Tibial nerve (tissue), 4 donors: ENCODE measurements at places on chromosomes 5 and 9.

- DNase-seq = no peak
Observed at GRCh38 chr9:87711857-87712800, 13.8 kb upstream of the CTSL start.

- DNase-seq = no peak
Observed at GRCh38 chr5:156310115-156310514, 16.8 kb upstream of the SGCD start.

DNA sequence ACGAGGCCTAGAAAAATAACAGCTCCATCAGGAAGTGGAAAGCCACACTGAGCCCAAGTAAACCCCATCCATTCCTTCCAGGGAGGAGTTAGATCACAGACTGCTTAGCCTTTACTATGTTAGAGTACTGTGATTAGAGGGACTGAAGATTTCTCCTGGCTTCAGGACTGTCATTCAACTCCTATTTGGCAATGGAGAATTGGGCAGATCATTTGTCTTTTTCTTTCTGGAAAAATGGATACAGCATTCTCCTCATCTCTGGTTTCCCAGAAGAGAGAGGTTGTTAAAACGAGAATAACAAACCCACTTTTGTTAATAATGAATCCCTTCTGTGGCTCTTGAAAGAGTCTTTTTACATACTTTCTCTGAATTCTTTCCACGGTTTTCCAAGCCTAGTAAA is 150.4 kb downstream of the GABRB2 start:
- DNase-seq = no peak

DNA sequence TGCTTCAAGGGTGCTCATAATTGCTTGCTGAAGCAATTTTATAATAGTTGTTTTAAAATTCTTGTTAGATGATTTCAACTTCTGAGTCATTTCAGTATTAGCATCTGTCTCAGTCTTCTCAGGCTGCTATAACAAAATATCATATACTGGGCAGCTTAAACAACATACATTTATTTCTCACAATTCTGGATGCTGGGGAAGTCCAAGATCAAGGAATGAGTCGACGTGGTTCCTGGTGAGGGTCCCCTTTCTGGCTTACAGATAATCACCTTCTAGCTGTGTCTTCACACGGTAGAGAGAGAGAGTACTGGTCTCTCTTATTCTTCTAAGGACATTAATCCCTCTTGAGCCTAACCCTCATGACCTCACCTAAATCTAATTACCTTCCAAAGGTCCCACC is 160.4 kb downstream of the SIL1 start:
- DNase-seq = no peak

DNA sequence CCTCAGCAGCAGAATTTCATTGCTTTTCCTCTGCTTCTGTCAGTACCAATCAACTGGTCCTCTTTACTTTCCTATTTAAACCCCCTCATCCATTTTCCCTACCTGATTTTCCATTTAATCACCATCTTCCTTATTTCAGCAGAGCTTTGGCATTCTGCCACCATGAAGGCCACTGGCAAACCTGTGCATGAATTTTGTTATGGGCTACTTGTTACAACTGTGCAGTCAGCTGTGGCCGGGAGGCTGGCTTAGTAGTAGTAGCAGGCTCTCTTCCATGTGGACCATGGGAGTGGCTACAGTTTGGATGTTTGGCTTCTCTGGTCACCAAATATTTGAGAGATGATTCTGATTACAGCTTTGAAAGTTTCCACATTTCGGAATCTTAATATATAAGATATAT is 976.6 kb upstream of the SEMA6A start:
- no peak for DNase-seq

- DNase-seq = no peak
Observed at GRCh38 chr5:133509742-133510079, 102.6 kb downstream of the FSTL4 start.

- no peak for DNase-seq
Observed at GRCh38 chr9:107665057-107665456, 175.5 kb upstream of the KLF4 start.

- no peak for DNase-seq
Observed at GRCh38 chr9:4713849-4714248, 27.2 kb downstream of the AK3 start.

- DNase-seq = no peak
Observed at GRCh38 chr9:136117916-136118319, 757 bp downstream of the TMEM250 start.

GRCh38 chr9:78314953-78315870 is 18.3 kb downstream of the PSAT1 start:
- no peak for DNase-seq

GRCh38 chr5:51148437-51148836 is 234.8 kb upstream of the ISL1 start:
- DNase-seq = no peak

- DNase-seq = no peak
Observed at GRCh38 chr5:57488215-57488955, 5.8 kb upstream of the ACTBL2 start.

- no peak for DNase-seq
Observed at GRCh38 chr5:126516133-126516532, 78.9 kb downstream of the ALDH7A1 start.

- peak; percentile 73 for DNase-seq
Observed at GRCh38 chr9:34985311-34985899, 4.1 kb upstream of the DNAJB5 start.

DNA sequence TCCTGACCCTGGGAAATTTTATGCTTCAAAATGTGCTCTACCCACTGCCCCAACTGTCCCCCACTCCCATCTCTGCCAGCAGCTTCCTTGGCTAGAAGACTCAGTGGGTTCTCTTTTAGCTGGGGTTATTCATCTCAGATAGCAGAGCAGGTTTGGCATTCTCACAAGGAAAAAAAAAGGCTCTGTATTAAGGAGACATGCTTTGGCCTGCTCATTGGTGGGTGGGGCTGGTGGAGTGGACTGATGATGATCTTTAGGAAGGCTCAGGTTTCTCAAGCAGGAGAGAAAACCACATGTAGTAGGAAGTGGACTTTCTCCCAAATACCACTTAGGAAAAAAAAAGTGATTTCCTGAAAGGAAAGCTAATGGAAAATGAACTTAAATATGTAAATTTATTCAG is 279.2 kb upstream of the ZNF462 start:
- DNase-seq = no peak

- DNase-seq = peak; percentile 75
Observed at GRCh38 chr9:79471580-79472543, 99.9 kb upstream of the TLE4 start.

- DNase-seq = no peak
Observed at GRCh38 chr5:21236971-21237427, 1249.0 kb upstream of the CDH18 start.

DNA sequence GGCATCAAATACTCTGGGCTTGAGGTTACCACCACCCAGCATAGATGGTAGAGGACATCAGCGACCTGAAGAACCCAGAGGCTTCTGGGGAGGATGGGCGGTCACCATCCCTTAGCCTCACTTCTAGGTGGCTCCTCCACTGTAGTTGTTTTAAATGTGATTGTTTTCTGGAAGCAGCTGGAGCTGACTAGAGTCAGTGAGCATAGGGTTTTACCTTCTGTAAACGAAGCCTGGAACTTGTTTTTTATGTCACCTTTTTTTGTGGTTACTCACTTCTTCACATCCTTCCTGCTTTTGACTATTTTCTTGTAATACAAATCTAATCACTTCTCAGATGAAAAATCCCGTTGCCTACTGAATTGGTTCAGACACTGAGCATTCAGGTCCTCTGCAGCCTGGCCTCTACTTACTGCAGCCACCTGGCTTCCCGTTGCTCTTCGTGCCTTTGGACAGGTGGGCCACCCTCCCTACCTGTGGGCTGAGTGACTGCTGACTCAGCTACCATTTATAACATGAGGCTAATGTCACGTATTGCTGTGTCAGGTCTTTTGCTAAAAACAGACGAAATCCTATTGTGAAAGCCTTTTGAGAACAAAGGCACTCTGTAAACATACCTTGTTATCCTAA is 167.8 kb downstream of the MAN2A1 start:
- no peak for DNase-seq

- DNase-seq = no peak
Observed at GRCh38 chr5:124059200-124059599, 547.2 kb downstream of the CSNK1G3 start.

GRCh38 chr9:109923471-109923760 is 143.4 kb downstream of the PALM2AKAP2 start:
- no peak for DNase-seq

- peak; percentile 17 for DNase-seq
Observed at GRCh38 chr5:149550268-149550583, 1.0 kb downstream of the CSNK1A1 start.

DNA sequence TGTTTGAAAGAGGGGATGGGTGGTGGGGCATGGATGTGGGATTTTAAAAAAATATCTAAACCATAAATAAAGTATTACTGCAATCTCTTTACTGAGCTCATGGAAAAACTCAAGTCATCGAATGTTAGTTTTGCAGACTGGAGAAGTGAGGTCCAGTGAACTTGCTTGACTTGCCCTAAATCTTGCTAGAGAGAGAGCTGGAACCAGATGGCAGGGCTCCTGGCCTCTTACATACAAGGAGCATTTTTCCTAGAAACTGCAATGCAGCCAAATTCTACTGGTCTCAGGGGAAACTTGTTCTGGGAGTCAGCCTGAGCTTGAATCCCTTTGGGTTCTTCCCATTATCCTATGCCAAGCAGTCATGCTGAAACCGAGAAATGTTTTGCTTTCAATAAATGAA is 2.9 kb upstream of the TGFBI start:
- DNase-seq = no peak

DNA sequence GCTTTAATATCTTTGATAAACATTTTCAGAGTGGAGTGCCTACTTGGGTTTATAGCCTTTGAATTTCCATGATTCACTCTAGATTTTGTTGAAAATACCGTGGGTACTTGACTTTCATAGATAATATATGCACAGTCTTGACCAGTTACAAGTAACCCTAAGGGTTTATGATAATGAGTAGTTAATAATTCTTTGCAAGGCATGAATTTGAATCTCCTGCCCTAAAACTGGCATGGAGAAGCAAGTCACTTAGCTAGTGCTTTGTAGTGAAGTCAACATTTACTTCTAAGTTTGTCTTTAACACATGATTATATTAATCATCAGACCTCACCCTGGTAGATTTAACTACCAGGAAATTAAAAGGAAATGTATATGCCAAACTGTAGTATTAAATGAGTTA is 115.8 kb downstream of the CWC27 start:
- no peak for DNase-seq

- DNase-seq = peak; percentile 53
Observed at GRCh38 chr9:4489919-4490704, at the start of gene SLC1A1. Gene SLC1A1 (plus strand): TSS chr9:4490468. CDS start chr9:4490680, 212 bp downstream.

- peak; percentile 55 for DNase-seq
Observed at GRCh38 chr9:69176471-69177171, 2.5 kb downstream of the TJP2 start.
